ENCODE measurements at places on chromosomes 12 and 14.
A peak's percentile ranks its signal among the peaks of the same experiment; 100 is the strongest.

DNA sequence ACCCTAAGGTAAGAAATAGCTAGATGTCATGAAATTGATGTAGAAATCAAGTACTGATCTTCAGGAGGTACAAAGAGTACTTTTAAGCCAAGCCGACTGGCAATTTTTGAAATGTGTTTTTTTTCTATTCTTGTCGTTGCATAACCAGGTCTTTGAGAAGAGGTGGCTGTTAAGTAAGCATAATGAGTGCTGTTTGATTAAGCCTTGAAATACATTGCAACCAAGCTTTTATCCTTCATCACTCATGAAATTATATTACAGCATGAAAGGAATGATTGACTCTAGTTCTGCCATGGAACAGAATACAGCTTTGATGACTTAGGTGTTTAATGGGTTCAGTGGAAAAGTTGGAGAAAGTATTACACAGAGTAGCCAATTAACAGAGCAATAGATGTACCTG, 1720.2 kb upstream of the SEL1L start:
- H3K4me3 ChIP-seq: no peak overlapping the region
- H3K27me3 ChIP-seq: no peaks in the 10 kb centered on the region
- H3K36me3 ChIP-seq: no peaks in the 10 kb centered on the region
- H3K27ac ChIP-seq: no peak overlapping the region
- no peak for DNase-seq

- H3K4me1 ChIP-seq: peaks cover 4% of the 10 kb centered on the region
- H3K4me3 ChIP-seq: no peak overlapping the region
- H3K36me3 ChIP-seq: peaks cover 17% of the 10 kb centered on the region
- no peak overlapping the region for H3K27ac ChIP-seq
Observed at GRCh38 chr14:34614638-34615037, 15.3 kb downstream of the SNX6 start.

- DNase-seq: no peak
- H3K4me3 ChIP-seq: no peak overlapping the region
- no peaks in the 10 kb centered on the region for H3K27me3 ChIP-seq
- H3K27ac ChIP-seq: no peak overlapping the region
- no peaks in the 10 kb centered on the region for H3K4me1 ChIP-seq
Observed at GRCh38 chr14:96554315-96554910, 52.2 kb downstream of the PAPOLA start.

GRCh38 chr14:102249041-102249440, 55.9 kb downstream of the MOK start:
- peaks cover 2% of the 10 kb centered on the region for H3K36me3 ChIP-seq
- no peaks in the 10 kb centered on the region for H3K4me1 ChIP-seq
- H3K4me3 ChIP-seq: no peak overlapping the region
- no peak overlapping the region for H3K27ac ChIP-seq
- H3K27me3 ChIP-seq: no peaks in the 10 kb centered on the region
- no peak for DNase-seq

- H3K4me3 ChIP-seq: no peak overlapping the region
- no peaks in the 10 kb centered on the region for H3K36me3 ChIP-seq
- H3K4me1 ChIP-seq: peaks cover 19% of the 10 kb centered on the region
- no peaks in the 10 kb centered on the region for H3K27me3 ChIP-seq
- DNase-seq: no peak
Observed at GRCh38 chr12:28026701-28027100, 54.2 kb upstream of the PTHLH start.

GRCh38 chr12:132946246-132946820, 9.8 kb downstream of the ZNF605 start:
- peak; percentile 64 for DNase-seq
- no peaks in the 10 kb centered on the region for H3K27me3 ChIP-seq
- H3K27ac ChIP-seq: no peak overlapping the region
- no peak overlapping the region for H3K4me3 ChIP-seq
- no peaks in the 10 kb centered on the region for H3K4me1 ChIP-seq

Measured in osteocyte (in vitro differentiated cells).